HFFc6 (cell line): ENCODE measurements at places on chromosomes 6 and 20.

DNA sequence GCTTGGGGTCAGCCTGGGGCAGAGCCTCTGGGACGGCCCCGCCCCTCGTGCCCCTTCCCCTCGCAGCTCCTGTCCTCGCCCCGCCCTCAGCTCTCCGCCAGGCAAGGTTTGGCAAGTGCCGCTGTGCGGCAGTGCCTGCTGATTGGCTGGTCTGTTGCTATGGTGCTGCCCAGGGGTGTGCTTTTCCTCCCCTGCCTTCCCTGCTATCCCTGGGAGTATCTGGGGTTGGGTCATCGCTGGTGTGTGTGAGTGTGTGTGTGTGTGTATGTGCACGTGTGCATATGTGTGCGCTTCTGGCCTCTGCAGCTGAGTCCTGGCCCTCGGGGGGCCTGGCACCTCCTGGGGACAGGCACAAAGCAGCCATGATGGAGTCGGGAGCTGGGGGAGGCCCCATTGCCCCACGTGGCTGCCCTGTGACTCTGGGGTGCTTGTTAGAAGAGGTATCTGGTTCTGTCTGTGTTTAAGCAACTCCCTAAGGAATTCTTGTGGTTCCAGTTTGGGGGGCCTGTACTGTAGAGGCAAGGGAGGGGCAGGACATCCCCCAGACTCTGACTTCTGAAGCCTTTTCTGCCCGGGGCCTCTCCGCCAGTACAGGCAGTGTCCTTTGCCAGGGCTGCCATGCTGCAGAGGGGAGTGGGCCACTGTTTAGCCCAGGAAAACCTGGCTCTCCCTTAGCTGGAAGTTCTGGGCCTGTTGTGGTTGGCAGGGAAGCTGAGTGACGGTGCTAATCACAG is 6.9 kb downstream of the RTEL1 start:
- DNase-seq = no peak
- H3K27ac ChIP-seq = no peak overlapping the region
- peaks cover under 1% of the 10 kb centered on the region; the same call in 1 of the 2 replicates for H3K4me1 ChIP-seq

DNA sequence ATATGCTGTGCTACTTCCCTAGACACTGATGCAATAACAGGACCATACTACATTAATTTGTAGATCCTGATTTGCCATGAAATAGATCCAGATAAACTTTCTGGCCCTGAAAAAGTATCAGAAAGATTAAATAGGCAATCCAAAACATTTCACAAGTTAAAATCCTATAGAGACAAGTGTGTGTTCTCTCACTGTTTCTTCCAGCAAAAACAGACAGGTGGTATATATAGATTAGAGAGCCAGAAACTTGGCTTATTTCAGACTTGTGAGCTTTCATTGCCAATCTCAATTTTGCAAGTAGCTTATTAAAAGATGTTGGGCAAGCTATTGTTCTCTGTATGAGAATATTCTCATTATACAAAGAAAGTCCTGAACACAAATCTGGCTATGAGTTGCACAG is 289.1 kb upstream of the MANEA start:
- H3K27me3 ChIP-seq = peaks cover 1% of the 10 kb centered on the region; the same call in 1 of the 2 replicates
- no peak overlapping the region for H3K4me3 ChIP-seq
- no peaks in the 10 kb centered on the region for H3K36me3 ChIP-seq
- DNase-seq = no peak
- no peak overlapping the region for H3K27ac ChIP-seq

DNA sequence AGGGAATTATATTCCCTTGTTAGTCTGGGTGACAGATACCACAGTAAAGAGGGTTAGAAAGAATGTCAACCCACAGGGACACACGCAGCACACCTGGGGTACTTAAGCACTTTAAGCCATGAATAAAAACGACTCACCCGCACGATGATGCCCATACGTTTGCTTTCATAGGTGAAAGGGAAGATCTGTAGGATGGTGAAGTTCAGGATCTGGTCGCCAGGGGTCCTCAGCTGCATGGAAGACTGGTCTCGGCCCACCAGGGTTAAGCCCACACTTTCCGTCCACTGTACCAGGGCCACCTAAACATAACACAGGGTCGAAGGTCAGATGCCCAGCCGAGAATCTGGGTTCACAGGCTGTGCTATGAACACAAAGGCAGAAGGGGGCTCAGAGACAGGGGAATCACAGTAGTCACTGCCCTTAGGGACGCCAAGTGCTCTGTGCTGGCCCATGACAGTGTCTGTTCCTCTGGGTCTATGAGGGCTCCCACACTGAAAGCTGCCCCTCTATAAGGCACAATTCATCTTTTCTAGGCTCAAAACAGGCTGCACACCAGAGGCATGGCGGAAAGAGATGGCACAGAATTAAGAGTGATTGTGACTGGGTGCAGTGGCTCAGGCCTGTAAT is 96.8 kb upstream of the NFATC2 start:
- H3K4me1 ChIP-seq = peaks cover 36% of the 10 kb centered on the region
- H3K27me3 ChIP-seq = peaks cover 1% of the 10 kb centered on the region; the same call in 1 of the 2 replicates
- no peaks in the 10 kb centered on the region for H3K36me3 ChIP-seq
- H3K4me3 ChIP-seq = no peak overlapping the region

DNA sequence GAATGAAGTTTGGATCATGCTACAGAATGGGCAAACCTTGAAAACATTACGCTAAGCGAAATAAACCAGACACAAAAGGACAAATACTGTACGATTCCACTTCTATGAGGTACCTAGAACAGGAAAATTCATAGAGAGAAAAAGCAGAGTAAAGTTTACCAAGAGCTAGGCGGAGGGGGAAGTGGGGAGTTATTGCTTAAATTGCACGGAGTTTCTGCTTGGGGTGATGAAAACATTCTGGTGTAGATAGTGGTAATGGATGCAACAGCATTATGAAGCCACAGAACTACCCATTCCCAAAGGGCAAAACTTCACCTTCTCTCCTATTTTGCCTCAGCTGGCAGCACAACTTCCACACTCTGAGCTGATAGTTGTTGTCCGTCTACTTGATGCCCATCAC is 6.4 kb upstream of the PDYN start:
- no peak for DNase-seq
- H3K27ac ChIP-seq = no peak overlapping the region
- no peak overlapping the region for H3K4me3 ChIP-seq
- H3K27me3 ChIP-seq = peaks cover 56% of the 10 kb centered on the region
- no peaks in the 10 kb centered on the region for H3K36me3 ChIP-seq

DNA sequence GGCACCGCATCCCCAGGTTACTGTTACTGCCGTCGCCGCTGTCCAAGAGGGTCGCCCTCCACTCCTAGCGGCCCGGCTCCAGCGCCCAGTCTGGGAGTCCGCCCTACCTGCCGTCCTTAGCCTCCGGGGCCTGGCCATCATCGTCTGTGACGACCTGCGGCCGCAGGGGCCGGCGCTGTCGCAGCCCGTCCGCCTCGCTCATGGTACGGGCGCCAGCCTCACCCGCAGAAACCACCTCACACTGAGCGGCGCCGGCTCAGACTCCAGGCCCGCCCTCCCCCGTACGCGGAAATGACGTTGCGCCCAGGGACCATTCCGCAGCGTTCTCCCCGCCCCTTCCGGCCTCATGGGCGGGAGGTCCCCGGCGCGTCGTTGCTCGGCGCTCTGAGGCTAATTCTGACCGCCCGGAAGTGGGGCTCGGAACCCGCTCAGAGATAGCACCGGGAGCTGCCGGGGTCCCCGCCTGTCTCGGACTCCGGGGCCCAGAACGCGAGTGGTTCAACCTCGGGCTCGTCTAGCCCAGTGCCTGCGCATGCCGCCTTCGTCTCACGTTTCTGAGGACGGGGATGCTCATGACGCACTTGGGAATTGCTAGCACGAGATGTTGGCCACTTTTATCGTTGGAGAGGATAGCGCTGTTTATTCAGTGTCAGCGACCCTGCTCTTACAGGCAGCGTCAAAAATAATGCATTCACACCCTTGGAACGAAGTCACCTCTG is at the start of gene APMAP:
APMAP (minus strand) TSS at position 265 of the 719 bp plus-strand sequence; CDS start at position 202, 63 bp downstream.
- no peaks in the 10 kb centered on the region; the same call in none of the 2 replicates for H3K36me3 ChIP-seq
- peak within 1 kb of the TSS; percentile 98 for H3K4me3 ChIP-seq
- H3K4me1 ChIP-seq = peaks cover 54% of the 10 kb centered on the region
- H3K27ac ChIP-seq = peak within 1 kb of the TSS; percentile 95
- DNase-seq = peak; percentile 87
- H3K27me3 ChIP-seq = peaks cover 6% of the 10 kb centered on the region

GRCh38 chr6:20479526-20479925 is 54.7 kb upstream of the CDKAL1 start:
- H3K27me3 ChIP-seq = peaks cover 2% of the 10 kb centered on the region; the same call in 1 of the 2 replicates
- H3K27ac ChIP-seq = no peak overlapping the region
- H3K4me3 ChIP-seq = no peak overlapping the region
- peaks cover 46% of the 10 kb centered on the region for H3K36me3 ChIP-seq
- DNase-seq = no peak
- H3K4me1 ChIP-seq = no peaks in the 10 kb centered on the region

DNA sequence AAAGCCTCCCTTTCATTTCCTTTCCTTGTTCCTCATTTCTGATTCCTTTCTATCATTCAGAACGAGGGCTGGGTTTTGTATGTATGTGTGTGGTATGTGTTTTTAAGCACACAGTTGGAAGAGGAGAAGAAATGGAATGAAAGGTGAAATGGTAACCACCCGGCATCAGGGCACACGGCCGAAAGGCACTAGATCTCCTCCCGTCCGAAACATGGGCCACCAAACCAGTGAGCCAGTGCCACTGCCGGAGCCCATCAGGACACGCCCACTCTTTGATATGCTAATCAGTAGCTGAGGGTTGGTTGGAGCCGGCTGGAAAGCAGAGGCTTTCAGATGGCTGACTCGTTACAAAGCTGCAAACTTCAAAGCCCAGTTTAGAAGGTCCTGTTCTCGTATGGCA is 228.6 kb upstream of the JARID2 start:
- H3K4me1 ChIP-seq = peaks cover 12% of the 10 kb centered on the region; the same call in 1 of the 2 replicates
- DNase-seq = no peak
- H3K27me3 ChIP-seq = peaks cover 25% of the 10 kb centered on the region

DNA sequence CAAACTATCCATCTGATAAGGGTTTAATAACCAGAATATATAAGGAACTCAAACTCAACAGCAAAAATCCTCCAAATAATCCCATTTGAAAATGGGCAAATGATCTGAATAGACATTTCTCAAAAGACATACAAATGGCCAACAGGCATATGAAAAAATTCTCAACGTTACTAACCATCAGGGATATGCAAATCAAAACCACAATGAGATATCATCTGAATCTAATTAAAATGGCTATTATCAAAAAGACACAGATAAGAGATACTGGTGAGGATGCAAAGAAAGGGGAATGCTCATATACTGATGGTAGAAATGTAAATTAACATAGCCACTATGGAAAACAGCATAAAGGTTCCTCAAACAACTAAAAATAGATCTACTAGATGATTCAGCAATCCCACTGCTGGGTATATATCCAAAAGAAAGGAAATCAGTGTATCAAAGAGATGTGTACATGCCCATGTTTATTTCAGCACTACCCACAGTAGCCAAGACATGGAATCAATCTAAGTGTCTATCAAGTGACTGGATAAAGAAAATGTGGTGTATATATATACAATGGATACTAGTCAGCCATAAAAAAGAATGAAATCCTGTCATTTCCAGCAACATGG is 6.1 kb upstream of the BRD2 start:
- H3K27ac ChIP-seq = no peak overlapping the region
- H3K4me3 ChIP-seq = no peak overlapping the region
- peaks cover 32% of the 10 kb centered on the region for H3K4me1 ChIP-seq
- peaks cover 1% of the 10 kb centered on the region; the same call in 1 of the 2 replicates for H3K27me3 ChIP-seq
- no peak for DNase-seq
- H3K36me3 ChIP-seq = no peaks in the 10 kb centered on the region

- H3K4me1 ChIP-seq = peaks cover 26% of the 10 kb centered on the region
- no peak overlapping the region for H3K27ac ChIP-seq
- H3K4me3 ChIP-seq = no peak overlapping the region
- no peak for DNase-seq
These were observed 318.6 kb upstream of the PRDM1 start for GRCh38 chr6:105767541-105767940.

- DNase-seq = no peak
- peaks cover 2% of the 10 kb centered on the region; the same call in 1 of the 2 replicates for H3K27me3 ChIP-seq
- H3K27ac ChIP-seq = no peak overlapping the region
- H3K4me3 ChIP-seq = no peak overlapping the region
These were observed 75.2 kb upstream of the HEY2 start for GRCh38 chr6:125674230-125674629.

DNA sequence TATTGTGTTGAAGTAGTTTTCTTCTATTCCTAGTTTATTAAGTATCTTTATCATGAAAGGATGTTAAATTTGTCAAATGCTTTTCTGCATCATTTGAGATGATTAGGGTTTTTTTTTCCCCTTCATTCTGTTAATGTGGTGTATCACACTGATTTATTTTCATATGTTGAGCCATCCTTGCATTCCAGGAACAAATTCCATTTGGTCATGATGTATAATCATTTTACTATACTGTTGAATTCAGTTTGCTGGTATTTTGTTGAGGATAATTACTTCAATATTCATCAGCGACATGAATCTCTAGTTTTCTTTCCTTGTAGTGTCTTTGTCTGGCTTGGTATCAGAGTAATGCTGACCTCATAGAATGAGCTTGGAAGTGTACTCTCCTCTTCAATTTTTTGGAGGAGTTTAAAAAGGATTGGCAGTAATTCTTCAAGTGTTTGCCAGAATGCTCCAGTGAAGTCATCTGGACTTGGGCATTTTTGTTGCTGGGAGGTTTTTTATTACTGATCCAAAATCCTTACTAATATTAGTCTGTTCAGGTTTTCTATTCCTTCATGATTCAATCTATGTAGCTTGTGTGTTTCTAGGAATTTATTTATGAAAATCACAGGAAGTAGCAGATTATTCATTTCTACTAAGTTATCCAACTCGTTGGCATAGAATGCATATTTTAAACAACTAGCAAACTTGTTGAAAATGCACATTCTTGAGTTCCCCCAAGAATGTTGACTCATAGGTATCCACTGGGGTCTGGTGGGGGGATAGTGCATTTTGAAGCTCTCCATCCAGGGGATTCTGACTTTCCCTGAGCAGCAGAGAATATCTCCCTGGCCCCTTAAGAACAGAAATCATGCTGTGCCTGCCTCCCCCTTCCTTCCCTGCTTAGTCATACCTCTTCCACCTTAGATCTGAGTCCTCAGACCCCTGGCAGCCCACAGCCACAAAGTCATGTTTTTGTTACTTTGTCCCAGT is 187.1 kb downstream of the BMP7 start:
- H3K27ac ChIP-seq = no peak overlapping the region; the same call in 1 of the 2 replicates
- DNase-seq = no peak
- peaks cover 45% of the 10 kb centered on the region for H3K4me1 ChIP-seq
- H3K4me3 ChIP-seq = no peak overlapping the region; the same call in 1 of the 2 replicates

DNA sequence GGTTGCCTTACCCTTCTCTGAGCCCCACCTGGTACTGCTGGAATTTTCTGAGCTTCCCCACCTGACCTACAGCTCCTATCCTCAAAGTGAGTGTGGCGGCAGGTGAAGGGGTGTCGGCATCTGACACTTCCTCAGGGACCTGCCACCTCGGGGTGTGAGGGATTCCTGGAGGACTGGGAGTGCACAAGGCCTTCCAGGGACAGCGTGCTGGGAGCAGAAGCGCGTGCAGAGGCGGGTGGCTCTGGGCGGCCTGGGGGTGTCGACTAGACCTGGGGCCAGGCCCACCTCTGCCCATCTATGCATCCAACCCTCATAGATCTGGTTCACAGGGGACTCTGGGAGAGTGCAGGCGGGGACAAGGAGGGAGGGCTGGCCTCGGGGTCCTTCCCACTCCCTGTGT is 7.8 kb downstream of the DLGAP4 start:
- no peak overlapping the region for H3K27ac ChIP-seq
- no peak for DNase-seq
- peaks cover 31% of the 10 kb centered on the region for H3K27me3 ChIP-seq

GRCh38 chr6:34476447-34476846 is 10.6 kb downstream of the PACSIN1 start:
- peaks cover 19% of the 10 kb centered on the region for H3K27me3 ChIP-seq
- H3K36me3 ChIP-seq = peaks cover 7% of the 10 kb centered on the region
- no peak overlapping the region for H3K4me3 ChIP-seq
- no peak overlapping the region for H3K27ac ChIP-seq
- H3K4me1 ChIP-seq = peaks cover 7% of the 10 kb centered on the region
- no peak for DNase-seq

- no peaks in the 10 kb centered on the region for H3K4me1 ChIP-seq
- no peak overlapping the region for H3K4me3 ChIP-seq
- H3K27me3 ChIP-seq = no peaks in the 10 kb centered on the region
- no peaks in the 10 kb centered on the region; the same call in 1 of the 2 replicates for H3K36me3 ChIP-seq
- no peak for DNase-seq
These were observed 387.1 kb upstream of the FLRT3 start for GRCh38 chr20:14724468-14724867.
